EH (cell line): ENCODE measurements at places on chromosomes 6 and 20.

DNA sequence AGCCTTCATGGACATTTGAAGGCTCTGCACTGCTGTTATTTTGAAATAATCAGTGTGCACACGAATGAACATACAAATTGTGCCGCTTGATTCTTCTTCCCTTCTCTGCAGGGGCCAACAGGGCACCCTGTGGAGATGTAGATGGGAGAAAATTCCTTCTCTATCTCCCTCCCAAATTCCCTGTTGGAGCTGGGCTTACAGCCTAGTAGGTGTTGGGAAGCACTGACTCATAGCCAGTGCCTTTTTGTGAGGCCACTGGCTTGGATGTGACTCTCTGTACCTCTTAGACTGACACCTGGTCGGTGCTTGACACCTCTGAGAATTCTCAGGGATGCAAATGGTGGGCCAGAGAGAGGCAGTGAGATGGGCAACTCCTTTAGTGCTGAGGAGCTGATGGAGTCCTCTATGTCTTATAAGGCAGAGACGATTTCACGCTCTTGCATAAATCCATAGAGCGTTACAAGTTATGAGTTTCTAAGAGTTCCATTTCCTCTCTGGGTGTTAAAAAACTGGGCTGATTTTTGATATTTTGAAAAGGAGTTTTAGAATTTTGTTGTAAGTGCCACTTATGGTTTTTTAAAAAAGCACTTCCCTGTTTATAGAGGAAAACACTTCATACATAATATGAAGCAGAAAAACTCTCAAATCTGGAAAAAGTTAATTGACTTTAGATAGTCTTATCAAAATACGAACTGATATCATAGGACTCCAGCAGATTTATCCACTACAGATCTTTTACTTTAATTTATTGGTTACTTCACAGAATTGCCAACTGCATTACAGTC is 89.8 kb upstream of the MAP3K7 start:
- DNase-seq: no peak

- no peak for DNase-seq
Observed at GRCh38 chr6:36220226-36220625, 23.7 kb downstream of the BRPF3 start.

DNA sequence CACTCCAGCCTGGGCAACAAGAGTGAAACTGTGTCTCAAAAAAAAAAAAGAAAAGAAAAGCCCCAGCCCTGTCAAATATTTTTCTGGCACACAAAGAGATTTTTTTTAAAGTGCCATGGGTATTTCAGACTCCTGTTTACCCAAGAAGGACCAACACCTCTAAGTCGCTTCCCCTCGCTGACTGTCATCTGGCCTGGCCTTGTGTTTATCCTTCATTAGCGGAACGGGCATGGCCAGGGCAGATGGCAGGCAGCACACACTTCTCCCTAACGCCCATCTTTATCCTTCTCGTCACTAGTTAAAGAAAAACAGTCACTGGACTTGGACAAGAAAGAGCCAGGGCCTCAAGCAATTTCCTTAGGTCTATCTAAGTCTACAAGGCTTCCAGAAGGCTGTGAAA is 7.3 kb upstream of the CBFA2T2 start:
- no peak for DNase-seq

DNA sequence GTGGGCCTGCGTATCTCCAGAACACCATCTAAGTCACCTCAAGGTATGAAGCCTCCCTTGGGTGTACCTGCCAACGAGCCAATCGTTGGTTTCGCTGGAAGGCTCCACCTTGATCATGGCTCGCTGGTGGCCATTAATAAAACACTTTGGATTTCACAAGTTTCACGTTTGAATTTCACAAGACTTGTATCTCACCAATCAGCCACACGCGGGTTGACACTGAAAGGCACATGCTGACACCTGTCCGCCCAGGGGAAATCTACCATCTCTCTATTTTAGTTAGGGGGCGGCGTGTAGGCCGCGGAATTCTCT is 586 bp upstream of the HMGA1 start:
- no peak for DNase-seq

DNA sequence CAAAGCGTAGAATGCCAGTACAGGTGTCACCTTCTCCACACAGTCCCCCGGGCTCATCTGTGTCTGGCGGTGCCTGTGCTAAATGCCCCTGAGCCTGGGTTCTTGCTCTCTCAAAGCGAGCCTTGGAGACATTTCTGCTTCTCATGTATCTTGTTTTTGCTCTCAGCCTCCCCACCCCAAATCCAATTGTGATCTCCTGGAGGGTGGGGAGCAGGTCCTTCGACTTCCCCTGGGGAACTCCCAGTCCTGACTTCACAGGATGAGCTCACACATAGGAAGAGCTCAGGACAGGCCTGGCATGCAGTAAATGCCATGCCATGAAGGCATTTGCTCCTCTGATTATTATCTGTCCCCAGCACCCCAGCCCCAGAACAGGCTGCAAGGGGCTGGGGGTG is 58.1 kb downstream of the NOL4L start:
- no peak for DNase-seq
